NCI-H1105 (cell line): ENCODE measurements at places on chromosomes 3 and 15.

GRCh38 chr3:106836906-106837305 lies 540.3 kb upstream of the CCDC54 start:
- DNase-seq: no peak

GRCh38 chr3:138818185-138818860 lies 16.4 kb downstream of the PIK3CB start:
- no peak for DNase-seq

- no peak for DNase-seq
Observed at GRCh38 chr3:119534296-119534695, 25.1 kb downstream of the CD80 start.

DNA sequence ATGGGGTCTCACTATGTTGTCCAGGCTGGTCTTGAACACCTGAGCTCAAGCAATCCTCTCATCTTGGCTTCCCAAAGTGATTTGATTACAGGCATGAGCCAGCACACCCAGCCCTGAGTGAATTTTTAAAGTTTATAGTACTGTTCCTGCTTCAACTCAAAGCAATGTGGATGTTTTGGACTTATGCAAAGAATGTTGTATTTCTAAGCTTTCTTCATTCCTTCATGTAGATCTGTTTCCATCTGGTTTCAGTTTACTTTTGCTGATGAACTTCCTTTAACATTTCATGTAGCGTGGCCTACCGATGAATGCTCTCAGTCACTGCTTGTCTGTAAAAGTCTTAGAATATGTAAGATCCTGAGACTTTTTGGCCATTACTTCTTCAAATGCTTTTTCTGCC lies 23.2 kb downstream of the NRG4 start:
- DNase-seq: no peak

DNA sequence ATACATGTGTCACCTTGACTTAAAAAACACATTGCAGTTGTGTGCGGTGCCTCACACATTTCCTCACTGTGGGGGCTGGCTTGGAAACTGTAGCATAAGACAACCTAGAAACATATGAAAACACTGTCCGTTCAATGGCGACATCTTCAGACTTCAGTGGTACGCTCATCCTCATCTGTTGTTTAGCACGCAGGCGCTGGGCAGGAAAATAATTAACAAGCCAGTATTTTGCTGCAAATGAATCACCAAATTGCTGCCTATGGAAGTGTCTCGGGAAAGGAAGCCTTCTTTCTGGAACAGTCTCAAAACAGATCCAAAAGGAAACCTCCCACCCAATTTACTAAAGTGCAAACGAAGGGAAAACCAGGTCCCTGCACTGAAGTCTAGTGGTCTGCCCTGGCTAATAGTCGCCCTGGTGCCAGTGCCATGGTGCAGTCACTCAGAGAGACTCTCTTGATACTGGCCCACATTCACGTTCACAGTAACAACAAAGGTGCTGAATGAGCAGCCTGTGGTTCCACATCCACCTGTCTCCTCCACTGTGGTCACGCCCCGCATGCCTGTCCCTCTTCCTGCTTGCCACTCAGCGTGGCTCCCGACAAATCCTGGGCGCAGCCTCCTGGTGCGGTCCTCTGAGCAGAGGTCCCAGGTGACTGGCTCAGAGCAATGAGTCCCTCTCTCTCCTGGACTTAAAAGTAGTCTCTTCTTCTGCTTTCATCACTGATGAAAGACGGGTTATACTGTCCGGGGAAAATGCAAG lies 35.6 kb upstream of the MUC13 start:
- no peak for DNase-seq

- no peak for DNase-seq
Observed at GRCh38 chr3:11818033-11818432, 28.7 kb downstream of the TAMM41 start.

- no peak for DNase-seq
Observed at GRCh38 chr15:89225588-89225987, 4.2 kb upstream of the RLBP1 start.

DNA sequence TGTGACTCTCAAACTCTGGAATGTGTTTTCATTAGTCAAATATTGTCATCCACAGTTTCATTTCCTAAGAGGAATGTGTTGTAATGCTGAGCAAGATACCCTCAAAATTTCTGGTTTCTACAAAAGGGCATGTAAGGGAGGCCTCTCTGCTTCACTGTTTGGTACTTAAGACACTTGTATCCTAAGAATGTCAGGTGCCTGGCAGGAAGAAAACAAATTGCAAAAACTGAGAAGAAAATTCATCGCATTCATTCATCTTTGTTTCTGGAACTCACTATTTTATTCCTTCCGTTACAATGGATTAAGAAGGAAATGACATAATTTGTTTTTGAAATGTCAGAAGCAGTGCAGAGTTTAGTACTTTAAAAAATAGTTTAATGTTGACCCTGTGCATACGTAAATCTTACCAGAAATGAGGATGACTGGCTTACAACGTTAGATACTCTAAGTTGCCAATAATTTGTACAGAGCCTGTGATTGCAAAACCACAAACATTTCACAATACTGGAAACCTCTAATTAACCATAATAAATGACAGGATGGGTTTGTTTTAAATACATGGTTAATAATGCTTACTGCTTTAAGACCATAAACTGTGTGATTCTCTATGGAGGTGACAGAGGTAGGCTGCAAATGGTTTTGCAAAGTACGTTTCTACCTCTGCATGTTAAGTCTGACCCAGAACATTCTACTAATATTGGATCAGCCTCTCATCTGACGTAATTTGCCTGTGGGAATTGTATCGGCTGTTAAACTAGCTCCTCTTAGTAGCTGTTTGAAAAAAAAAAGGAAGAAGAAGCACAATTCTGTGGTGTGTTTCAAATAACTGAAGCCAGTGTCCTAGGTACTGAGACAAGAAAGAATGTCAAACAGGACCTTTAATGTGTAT lies 477.8 kb downstream of the RBMS3 start:
- DNase-seq: no peak

- peak; percentile 75 for DNase-seq
Observed at GRCh38 chr3:132343018-132343612, 25.9 kb downstream of the ACP3 start.

- DNase-seq: no peak
Observed at GRCh38 chr3:113143353-113143752, 68.0 kb upstream of the BOC start.

DNA sequence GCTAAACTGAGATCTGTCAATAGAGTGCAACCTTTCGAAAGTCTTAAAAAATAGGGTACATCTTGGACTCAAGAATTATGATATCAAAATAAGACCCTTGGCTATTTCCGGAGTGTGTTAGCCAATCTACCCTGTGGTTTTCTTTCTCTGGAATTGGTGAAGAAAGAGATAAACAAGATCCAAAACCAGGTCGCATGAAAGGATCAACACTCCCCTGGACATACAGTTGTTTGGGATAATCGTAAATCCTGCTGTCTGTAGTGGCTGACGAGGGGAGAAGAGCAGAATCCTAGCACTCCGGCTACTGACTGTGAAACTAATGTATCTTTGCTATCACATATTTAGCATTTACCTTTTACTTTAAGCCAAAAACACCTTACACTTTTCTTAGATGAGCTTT lies 30.9 kb downstream of the FNDC3B start:
- no peak for DNase-seq

DNA sequence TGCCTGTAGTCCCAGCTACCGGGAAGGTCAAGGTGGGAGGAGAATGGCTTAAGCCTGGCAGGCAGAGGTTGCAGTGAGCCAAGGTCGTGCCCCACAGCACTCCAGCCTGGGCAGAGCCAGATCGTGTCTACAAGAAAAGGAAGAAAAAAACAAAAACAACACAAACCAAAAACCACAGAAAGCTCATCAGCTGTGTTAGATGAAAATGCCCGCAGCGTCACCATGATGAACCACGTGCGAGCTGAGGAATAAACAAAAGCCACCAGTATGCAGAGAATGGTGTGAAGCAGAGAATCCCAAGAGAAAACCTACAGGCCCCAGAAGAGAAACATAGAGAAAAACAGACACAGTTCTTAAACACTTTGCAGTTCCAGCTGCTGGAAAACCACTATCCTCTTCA lies 19.7 kb upstream of the TM4SF19 start:
- no peak for DNase-seq

GRCh38 chr15:93563218-93563617 lies 474.2 kb upstream of the RGMA start:
- no peak for DNase-seq

GRCh38 chr15:25690673-25691543 lies 172.2 kb downstream of the ATP10A start:
- DNase-seq: no peak

DNA sequence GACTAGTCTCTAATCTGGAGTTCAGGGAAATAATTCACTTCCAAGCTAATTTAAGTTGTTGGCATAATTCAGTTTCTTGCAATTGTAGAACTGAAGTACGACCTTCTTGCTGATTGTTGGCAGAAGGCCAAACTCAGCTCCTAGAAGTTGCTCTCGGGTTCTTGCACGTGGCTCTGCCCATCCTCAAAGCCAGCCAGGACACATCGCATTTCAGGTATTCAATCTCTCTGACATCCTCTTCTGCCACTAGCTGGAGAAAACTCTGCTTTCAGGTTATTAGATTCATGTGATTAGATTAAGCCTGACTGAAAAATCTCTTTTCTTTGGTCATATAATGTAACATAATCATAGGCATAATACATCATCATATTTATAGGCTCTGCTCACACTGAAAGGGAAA lies 362.0 kb downstream of the ZPLD1 start:
- no peak for DNase-seq

GRCh38 chr15:78617076-78617475 lies 3.7 kb downstream of the CHRNA3 start:
- DNase-seq: no peak

GRCh38 chr3:115498898-115499297 lies 124.4 kb upstream of the GAP43 start:
- no peak for DNase-seq

DNA sequence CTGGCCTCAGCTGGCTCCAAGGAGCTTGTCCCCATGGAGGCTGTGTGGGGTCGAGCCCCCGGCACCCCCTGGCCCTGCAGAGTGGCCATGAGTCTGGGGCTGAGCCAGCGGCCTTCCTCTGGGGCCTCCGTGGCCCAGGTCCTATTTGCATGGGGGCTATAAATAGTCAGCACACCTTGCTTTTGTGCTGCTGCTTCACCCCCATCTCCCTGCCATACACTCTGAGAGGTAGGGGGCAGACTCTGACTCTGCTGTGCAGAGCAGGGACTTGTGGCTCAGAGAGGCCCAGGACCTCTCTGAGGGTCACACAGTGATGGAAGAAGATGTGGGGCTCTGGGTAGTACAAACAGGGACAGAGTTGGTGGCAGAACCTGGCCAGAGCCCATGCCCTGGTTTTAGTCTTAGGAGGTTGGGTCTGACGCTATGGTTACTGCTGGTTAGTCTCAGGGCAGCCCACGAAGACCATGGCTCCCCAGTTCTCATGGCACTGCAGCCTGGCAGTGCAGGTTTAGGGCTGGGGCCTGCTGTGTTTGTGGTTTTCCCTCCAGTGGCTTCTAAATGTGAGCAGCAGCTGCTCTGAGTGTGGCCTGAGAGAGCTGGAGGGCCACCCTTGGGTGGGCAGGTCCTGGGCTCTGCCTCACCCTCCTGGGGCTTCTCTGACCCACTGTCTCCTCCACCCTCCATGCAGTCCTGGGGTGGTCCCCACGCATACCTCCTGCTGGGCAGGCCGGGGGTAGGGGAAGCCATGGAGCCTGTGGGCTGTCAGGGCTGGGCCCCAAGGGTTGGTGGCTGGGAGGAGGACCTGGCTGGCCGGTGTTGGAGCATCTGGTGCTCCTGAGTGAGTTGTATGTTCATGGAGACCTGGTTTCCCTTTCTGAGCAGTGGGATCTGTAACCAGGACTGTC lies 13.6 kb downstream of the PRKCD start:
- DNase-seq: no peak

DNA sequence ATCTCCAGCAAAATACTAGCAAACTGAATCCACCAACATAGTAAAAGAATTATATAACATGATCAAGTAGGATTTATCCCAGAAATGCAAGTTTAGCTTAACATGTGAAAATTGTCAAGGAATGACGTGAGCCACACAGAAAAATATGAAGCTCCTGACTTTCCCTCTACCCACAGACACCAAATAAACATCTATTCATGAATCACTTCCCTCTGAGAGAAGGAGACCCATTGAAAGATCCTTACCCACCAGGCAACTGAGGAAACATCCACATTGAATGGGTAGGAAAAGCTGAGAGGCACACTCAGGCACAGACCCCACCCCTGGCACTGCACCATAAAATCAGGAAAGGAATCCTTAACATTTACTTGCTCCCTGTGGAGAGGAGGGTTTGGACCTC lies 102.2 kb upstream of the MANF start:
- no peak for DNase-seq

DNA sequence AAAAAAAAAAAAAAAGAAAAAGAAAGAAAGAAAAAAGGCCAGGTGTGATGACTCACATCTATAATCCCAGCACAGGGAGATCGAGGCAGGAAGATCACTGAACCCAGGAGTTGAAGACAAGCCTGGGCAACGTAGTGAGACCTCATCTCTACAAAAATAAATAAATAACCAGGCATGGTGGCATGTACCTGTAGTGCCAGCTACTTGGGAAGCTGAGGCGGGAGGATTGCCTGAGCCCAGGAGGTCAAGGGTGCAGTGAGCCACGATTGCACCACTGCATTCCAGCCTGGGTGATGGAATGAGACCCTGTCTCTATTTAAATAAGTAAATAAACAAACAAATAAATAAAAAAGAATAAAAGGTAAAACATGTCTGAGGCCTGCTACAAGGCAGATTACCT lies 39.3 kb upstream of the LACTB start:
- DNase-seq: no peak

- no peak for DNase-seq
Observed at GRCh38 chr3:150790629-150791028, 27.7 kb upstream of the SIAH2 start.

DNA sequence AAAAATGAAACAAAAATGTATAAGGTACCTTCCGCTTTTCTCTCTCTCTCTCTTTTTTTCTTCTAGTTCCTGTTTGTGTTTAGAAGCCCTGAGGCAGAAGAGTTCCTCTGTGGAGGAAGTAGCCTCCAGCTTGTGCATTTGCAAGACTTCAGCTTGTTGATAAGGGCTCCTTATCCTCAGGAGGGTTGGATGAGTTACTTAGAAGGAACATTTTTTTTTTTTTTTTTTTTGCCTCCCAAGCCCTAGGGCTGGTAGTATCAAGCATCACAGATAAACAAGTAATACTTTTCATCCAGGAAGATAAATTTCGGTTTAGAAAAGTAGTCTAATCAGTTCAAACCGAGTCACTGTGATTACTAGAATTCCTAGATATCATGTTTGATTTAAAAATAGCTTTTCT lies 91.0 kb upstream of the CBLB start:
- no peak for DNase-seq
